ENCODE measurements at places on chromosomes 12 and 14.

DNA sequence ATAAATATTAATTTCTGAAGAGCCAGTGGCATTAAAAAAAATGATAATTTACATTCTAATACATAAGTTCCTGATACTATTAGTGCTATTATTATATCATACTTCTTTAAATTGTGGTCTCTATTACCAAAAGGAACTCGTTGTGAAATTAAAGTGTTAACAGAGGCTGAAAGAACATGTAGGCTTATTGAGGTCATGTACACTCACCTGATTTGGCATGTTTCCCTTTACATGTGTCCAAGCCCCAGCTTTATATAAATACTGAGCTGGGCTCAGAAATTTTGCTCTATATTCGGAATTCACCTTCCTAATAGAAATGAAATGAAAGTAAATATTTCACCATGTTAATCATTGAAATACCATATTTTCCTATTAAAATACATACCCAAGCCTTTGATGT is 11.0 kb downstream of the MDM1 start:
- DNase-seq = no peak

GRCh38 chr12:10393291-10393690 is 3.5 kb upstream of the KLRK1 start:
- no peak for DNase-seq

DNA sequence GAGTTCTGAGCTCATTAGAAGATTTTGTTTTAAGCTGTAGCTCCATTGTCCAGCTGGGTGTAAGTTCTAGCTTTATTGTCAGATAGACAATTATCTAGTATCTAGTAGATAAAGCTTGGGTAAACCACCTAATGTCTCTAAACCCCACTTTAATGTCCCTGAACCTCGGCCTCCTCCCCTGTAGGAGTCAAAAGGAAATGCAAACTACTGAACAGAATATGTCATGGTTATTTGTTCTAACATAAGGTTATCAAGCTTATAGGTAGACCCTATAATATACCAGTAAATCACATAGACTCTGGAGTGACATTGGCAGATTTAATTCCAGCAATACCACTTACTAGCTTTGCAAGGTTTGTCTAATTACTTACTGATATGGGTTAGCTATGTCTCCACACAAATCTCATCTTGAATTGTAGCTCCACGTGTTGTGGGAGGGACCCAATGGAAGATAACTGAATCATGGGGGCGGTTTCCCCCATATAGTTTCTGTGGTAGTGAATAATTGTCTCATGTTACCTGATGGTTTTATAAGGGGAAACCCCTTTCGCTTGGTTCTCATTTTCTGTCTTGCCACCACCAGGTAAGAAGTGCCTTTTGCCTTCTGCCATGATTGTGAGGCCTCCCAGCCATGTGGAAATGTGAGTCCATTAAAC is 29.4 kb downstream of the BCAT1 start:
- DNase-seq = no peak

DNA sequence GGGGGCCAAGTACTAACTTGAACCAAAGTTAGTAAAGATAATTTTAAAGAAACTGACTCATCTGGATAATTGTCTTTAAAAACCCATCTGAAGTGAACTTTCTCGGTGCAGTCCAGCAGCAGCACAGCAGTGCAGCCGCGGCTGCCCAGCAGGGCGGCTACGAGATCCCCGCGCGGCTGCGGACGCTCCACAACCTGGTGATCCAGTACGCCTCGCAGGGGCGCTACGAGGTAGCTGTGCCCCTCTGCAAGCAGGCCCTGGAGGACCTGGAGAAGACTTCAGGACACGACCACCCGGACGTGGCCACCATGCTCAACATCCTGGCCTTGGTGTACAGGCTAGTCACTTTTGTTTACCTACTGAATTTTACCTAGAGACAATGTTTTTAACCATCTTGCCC is 33.6 kb downstream of the KLC1 start:
- DNase-seq = no peak

DNA sequence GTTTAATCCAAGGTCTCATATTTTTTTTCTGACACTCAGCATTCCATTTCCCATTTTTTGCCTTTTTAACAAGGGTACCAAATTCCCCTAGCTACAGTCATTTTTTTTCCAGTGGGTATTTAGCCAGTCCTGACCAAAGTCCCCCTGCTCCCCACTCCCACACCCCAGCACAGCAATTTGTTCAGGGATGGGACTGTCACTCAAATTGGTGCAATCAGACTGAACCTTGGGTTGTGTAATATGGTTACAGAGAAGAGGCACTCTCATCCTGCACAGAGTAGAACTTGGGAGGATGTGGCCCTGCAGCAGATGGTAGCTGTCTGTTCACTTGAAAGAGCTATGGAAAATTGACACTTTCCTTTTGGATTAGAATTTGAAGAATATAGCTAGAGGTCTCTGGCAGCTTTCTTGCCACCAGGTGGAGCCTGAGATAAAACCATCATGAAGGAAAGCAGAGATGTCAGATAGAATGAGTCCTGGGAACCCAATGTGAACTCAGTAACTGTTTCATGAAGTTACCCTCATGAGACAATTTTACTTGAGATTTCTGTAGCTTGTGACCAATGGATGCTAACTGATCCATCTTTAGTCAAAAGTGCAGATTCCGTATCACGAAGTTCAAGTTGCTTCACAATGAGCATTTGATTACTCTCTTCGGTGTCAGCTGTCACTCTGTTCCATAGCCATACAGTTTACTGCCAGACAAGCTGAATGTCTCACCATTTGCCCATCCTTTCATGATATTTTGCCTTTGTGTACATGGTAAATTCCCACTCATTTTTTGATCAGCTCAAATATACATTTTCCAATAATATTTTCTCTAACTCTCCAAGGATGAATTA is 394.0 kb upstream of the SYT1 start:
- no peak for DNase-seq

GRCh38 chr14:91890291-91890749 is 23.0 kb upstream of the TC2N start:
- DNase-seq = no peak

DNA sequence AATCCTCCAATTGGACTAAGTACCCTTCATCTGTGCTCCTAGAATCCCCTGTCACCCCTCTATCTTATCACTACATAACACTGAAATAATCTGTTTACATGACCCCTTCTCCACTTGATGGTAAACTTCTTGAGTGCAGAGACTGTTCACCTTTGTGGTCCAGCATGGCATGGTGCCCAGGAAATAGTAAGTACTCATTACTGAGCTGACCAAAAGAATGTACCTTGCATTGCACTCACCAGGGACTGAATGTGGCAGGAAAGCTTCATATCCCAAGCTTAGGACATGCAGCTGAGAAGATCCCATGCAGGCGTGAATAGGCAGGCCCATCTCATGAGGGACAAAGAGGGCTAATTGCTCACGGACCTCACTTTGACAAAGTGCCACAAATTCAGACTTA is 1.4 kb upstream of the GARIN2 start:
- DNase-seq = no peak
